Thyroid gland (tissue), 4 donors: ENCODE measurements at places on chromosomes 4 and X. TPM values are rescaled to one million over a fixed set of nuclear protein-coding genes. Genes with fewer than 3 reads are reported as not detected.

DNA sequence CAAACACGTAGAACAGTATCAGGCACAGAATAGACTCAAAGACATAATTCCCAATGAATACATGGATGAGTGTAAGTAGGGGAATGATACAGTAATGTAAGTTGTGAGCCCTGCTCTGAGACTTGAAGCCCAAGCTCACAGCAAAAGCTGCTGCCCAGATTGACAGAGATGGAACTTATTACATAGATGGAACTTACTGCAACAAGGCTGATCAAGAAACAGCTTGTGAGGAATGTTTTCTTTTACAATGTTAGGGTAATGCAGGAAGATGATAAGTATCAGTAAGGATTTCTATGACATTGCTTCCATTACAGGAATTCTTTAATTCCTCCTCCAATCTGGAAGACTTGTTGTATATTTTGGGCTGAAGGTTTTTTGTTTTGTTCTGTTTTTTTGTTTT is 278.4 kb downstream of the IL15 start:
- H3K36me3 ChIP-seq = no peaks in the 10 kb centered on the region
- no peaks in the 10 kb centered on the region for H3K27me3 ChIP-seq
- H3K4me1 ChIP-seq = no peaks in the 10 kb centered on the region
- no peak for DNase-seq

- no peaks in the 10 kb centered on the region for H3K27me3 ChIP-seq
- no peak overlapping the region for H3K4me3 ChIP-seq
- no peaks in the 10 kb centered on the region for H3K4me1 ChIP-seq
- no peak overlapping the region for H3K27ac ChIP-seq
- no peak for DNase-seq
- H3K36me3 ChIP-seq = no peaks in the 10 kb centered on the region
These were observed 31.5 kb downstream of the RTL5 start for GRCh38 chrX:72100051-72100755.

- DNase-seq = no peak
- H3K4me1 ChIP-seq = peaks cover 23% of the 10 kb centered on the region
- no peaks in the 10 kb centered on the region for H3K36me3 ChIP-seq
- H3K4me3 ChIP-seq = no peak overlapping the region
These were observed 2.7 kb downstream of the GSX2 start for GRCh38 chr4:54102531-54103106.

Gene PARM1
- 575 TPM for total RNA-seq

DNA sequence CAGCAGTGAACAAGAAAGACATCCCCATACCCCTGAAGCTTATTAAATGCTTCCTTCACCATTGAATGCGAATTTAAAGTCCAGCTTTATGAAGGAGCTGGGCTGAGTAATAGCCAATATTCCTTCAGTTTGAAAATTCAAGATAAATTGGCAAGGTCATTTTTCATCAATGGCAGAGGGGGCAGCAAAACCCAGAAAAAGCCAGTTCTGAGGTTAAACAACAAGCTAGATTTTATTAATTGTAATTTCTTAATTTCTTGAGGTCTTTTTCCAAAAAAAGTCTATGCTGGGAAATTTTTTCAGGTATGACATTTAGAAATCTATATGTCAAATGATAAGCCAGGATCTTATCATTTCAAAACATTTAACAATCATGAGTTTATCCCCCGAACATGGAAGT is 808.9 kb downstream of the RPA4 start:
- no peaks in the 10 kb centered on the region for H3K4me1 ChIP-seq
- no peak overlapping the region for H3K4me3 ChIP-seq
- no peak overlapping the region for H3K27ac ChIP-seq
- DNase-seq = no peak

- H3K4me1 ChIP-seq = no peaks in the 10 kb centered on the region
- H3K4me3 ChIP-seq = no peak overlapping the region
- no peaks in the 10 kb centered on the region for H3K36me3 ChIP-seq
These were observed 1530.1 kb upstream of the PABPC4L start for GRCh38 chr4:135731682-135732081.

Gene LGI2
- total RNA-seq = 3.7 TPM

GRCh38 chrX:15474028-15474427 is 19.1 kb downstream of the PIR start:
- no peak for DNase-seq
- H3K4me3 ChIP-seq = no peak overlapping the region
- H3K27ac ChIP-seq = no peak overlapping the region
- H3K36me3 ChIP-seq = no peaks in the 10 kb centered on the region
- no peaks in the 10 kb centered on the region for H3K27me3 ChIP-seq

DNA sequence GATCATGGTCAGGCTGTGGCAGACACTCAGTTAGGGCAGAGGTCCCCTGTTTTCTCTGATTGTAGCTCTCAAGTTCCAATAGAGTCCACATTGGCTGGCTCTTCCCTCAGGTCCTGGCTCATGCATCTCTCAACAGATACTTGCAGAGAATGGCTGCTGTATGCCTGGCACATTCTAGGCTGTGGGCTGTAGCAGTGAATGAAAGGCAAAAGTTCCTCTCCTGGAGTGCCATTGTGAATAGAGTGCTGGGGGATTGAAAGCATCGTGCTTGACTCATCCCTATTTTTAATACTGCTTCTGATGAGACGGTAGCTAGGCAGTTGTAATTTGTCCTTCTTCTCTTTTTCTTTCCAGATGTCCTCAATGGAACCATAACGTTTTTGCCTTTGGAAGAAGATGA is 5.5 kb downstream of the TRMT44 start:
- peaks cover 12% of the 10 kb centered on the region for H3K36me3 ChIP-seq
- no peak for DNase-seq
- H3K4me3 ChIP-seq = no peak overlapping the region
- H3K4me1 ChIP-seq = peaks cover 20% of the 10 kb centered on the region
- no peak overlapping the region for H3K27ac ChIP-seq

- H3K4me1 ChIP-seq = no peaks in the 10 kb centered on the region
- DNase-seq = no peak
- no peaks in the 10 kb centered on the region for H3K36me3 ChIP-seq
- H3K27me3 ChIP-seq = no peaks in the 10 kb centered on the region
These were observed 2.6 kb downstream of the PNCK start for GRCh38 chrX:153670748-153671588.

DNA sequence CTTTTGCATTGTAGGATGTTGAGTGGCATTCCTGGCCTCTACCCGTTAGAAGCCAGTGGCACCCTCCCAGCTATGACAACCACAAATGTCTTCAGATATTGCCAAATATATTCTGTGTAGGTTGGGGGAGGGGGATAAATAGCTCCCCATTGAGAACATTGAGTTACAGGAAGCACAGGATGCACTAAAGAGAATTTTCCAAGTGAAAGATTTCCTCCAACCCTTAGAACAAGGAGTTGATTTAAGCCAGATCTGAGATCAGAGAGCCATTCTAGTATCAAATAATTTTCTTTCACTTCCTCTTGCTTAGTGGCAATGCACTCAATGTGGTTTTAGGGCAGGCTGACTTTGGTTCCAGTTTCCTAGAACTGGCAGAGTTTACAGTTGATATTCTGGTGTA is 436.6 kb downstream of the C4orf33 start:
- H3K36me3 ChIP-seq = no peaks in the 10 kb centered on the region
- H3K27ac ChIP-seq = no peak overlapping the region
- no peak for DNase-seq
- H3K4me1 ChIP-seq = no peaks in the 10 kb centered on the region
- H3K27me3 ChIP-seq = no peaks in the 10 kb centered on the region
- H3K4me3 ChIP-seq = no peak overlapping the region

- no peaks in the 10 kb centered on the region for H3K36me3 ChIP-seq
- DNase-seq = no peak
- no peak overlapping the region for H3K27ac ChIP-seq
- no peak overlapping the region for H3K4me3 ChIP-seq
These were observed 162.7 kb upstream of the KIT start for GRCh38 chr4:54495091-54495490.

- no peak overlapping the region for H3K4me3 ChIP-seq
- H3K27ac ChIP-seq = no peak overlapping the region
- DNase-seq = no peak
- no peaks in the 10 kb centered on the region for H3K36me3 ChIP-seq
- no peaks in the 10 kb centered on the region for H3K4me1 ChIP-seq
These were observed 292.5 kb downstream of the USP46 start for GRCh38 chr4:52366621-52367020.

Gene CLNK
- not detected for total RNA-seq

DNA sequence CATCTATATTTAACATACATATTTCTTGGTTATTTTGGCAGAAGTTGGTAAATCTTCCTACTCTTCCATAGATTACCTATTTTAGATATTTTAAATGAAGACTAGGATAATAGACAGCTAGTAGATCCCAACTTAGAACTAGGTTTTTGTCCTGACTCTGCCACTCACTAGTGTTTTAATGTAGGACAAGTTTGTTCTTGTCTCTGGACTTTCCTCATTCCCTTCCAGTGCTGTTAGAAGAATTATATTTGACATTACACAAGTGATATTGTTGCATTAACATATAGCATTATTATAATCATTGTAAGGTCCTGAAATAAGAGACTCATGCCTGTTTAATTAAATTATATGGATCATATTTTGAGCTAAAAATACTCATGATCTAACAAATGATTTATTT is 24.1 kb upstream of the ALB start:
- no peak overlapping the region for H3K4me3 ChIP-seq
- H3K27me3 ChIP-seq = no peaks in the 10 kb centered on the region
- no peaks in the 10 kb centered on the region for H3K36me3 ChIP-seq
- H3K4me1 ChIP-seq = no peaks in the 10 kb centered on the region

DNA sequence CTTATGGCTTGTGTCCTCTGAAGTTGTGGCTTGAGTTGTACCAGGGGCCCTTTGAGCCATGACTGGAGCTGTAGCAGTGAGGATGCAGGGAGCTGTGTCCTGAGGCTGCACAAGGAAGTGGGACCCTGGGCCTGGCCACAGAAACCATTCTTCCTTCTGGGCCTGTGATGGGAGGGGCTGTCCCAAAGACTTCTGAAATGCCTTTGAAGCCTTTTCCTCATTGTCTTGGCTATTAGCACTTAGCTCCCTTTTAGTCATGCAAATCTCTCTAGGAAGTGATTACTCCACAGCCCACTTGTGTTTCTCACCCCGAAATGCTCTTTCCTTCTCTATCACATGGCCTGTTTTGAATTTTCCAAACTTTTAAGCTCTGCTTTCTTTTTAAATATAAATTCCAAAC is 92.4 kb downstream of the FHDC1 start:
- no peaks in the 10 kb centered on the region for H3K27me3 ChIP-seq
- H3K4me1 ChIP-seq = peaks cover 4% of the 10 kb centered on the region
- H3K27ac ChIP-seq = no peak overlapping the region
- no peaks in the 10 kb centered on the region for H3K36me3 ChIP-seq

DNA sequence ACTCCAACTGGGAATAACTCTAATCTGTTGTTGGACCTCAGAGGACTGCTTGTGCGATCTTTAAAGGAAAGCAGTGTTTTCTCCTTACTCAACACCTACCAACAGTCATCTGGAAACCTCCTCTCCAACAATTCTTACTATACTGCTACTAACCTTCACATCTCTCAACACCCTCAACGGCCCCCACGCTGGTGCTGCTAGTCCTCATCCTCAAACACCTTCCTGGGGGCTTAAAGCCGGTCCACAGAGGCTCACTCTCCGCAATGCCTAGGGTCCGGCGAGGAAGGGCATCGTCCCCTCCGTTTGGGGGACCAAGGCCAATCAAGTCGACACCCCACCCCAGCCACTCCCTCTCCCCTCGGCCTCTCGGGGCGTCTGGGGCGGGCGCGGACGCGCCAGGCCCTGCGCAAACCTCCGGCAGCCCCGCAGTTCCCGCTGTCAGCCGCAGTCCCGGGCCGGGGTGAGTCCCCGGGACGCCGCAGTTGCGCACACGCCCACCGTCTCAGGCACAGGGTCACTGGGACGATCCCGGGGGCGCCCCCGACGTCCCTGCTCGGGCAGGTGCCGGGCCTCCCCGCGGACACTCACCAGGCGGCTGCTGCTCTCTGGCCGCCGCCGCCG is 418 bp downstream of the TAB3 start:
- H3K4me1 ChIP-seq = no peaks in the 10 kb centered on the region
- no peaks in the 10 kb centered on the region for H3K27me3 ChIP-seq
- H3K36me3 ChIP-seq = no peaks in the 10 kb centered on the region

GRCh38 chr4:184453365-184454160 is 20.8 kb downstream of the IRF2 start:
- no peaks in the 10 kb centered on the region for H3K27me3 ChIP-seq
- peaks cover 30% of the 10 kb centered on the region for H3K4me1 ChIP-seq
- H3K4me3 ChIP-seq = no peak overlapping the region
- no peaks in the 10 kb centered on the region for H3K36me3 ChIP-seq
- peak; percentile 17 for DNase-seq

GRCh38 chr4:122309988-122310626 is 68.7 kb upstream of the ADAD1 start:
- H3K27me3 ChIP-seq = no peaks in the 10 kb centered on the region
- peaks cover 4% of the 10 kb centered on the region for H3K36me3 ChIP-seq
- H3K27ac ChIP-seq = no peak overlapping the region

GRCh38 chr4:167587361-167587760 is 353.1 kb upstream of the SPOCK3 start:
- no peak for DNase-seq
- no peaks in the 10 kb centered on the region for H3K4me1 ChIP-seq
- no peak overlapping the region for H3K4me3 ChIP-seq
- no peaks in the 10 kb centered on the region for H3K27me3 ChIP-seq

Gene PCDH11X
- 2.2 TPM for total RNA-seq

- H3K27ac ChIP-seq = no peak overlapping the region
- no peaks in the 10 kb centered on the region for H3K36me3 ChIP-seq
- no peak for DNase-seq
- no peaks in the 10 kb centered on the region for H3K4me1 ChIP-seq
- H3K4me3 ChIP-seq = no peak overlapping the region
These were observed 4.3 kb downstream of the SLC6A8 start for GRCh38 chrX:153692003-153692402.

GRCh38 chr4:10506077-10506476 is 48.9 kb upstream of the ZNF518B start:
- no peaks in the 10 kb centered on the region for H3K36me3 ChIP-seq
- no peaks in the 10 kb centered on the region for H3K27me3 ChIP-seq
- H3K4me3 ChIP-seq = no peak overlapping the region
- H3K27ac ChIP-seq = no peak overlapping the region

DNA sequence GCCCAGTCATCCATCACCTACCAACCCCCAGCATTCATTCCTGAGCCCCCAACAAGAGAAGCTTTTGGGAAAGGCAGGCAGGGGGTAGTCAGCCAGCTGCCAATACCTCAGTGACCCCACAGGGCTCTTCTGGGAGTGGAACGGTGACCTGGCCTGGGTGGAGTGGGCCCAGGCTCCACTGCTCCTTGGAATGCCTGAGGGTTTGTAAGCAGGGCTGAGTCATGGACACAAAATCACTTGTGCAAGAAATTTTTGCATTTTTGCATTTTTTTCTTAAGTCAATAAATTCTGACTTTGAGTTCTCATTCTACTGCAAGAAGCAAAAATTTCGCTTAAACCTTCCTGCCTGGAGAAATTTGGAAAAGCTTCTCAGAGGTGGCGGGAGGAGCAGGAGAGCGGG is 18.5 kb downstream of the SORCS2 start:
- DNase-seq = peak; percentile 88
- H3K4me1 ChIP-seq = peaks cover 58% of the 10 kb centered on the region
- no peaks in the 10 kb centered on the region for H3K27me3 ChIP-seq
- H3K27ac ChIP-seq = peak overlapping the region; percentile 84
- H3K4me3 ChIP-seq = no peak overlapping the region

GRCh38 chrX:140764401-140764919 is 54.9 kb downstream of the LINC00632 start:
- H3K4me1 ChIP-seq = no peaks in the 10 kb centered on the region
- H3K4me3 ChIP-seq = peak overlapping the region; percentile 26
- no peak overlapping the region for H3K27ac ChIP-seq
- H3K27me3 ChIP-seq = no peaks in the 10 kb centered on the region
- DNase-seq = peak; percentile 18

- no peaks in the 10 kb centered on the region for H3K36me3 ChIP-seq
- no peak within 1 kb of the TSS for H3K27ac ChIP-seq
- H3K4me1 ChIP-seq = no peaks in the 10 kb centered on the region
- no peak within 1 kb of the TSS for H3K4me3 ChIP-seq
These were observed at the start of gene MAGEA10 for GRCh38 chrX:152138388-152138784. TSS of gene MAGEA10 (minus strand) at chrX:152138577. CDS start at chrX:152135620, 2,957 bp downstream.

Gene NEIL3
- not detected for total RNA-seq

Gene LPAR4
- not detected for total RNA-seq
